ENCODE measurements at places on chromosomes 2 and 18.

- no peak for DNase-seq
Measured at GRCh38 chr2:30639836-30640235, 167.4 kb downstream of the CAPN13 start.

GRCh38 chr2:221372907-221373306 is 199.2 kb downstream of the EPHA4 start:
- no peak for DNase-seq

DNA sequence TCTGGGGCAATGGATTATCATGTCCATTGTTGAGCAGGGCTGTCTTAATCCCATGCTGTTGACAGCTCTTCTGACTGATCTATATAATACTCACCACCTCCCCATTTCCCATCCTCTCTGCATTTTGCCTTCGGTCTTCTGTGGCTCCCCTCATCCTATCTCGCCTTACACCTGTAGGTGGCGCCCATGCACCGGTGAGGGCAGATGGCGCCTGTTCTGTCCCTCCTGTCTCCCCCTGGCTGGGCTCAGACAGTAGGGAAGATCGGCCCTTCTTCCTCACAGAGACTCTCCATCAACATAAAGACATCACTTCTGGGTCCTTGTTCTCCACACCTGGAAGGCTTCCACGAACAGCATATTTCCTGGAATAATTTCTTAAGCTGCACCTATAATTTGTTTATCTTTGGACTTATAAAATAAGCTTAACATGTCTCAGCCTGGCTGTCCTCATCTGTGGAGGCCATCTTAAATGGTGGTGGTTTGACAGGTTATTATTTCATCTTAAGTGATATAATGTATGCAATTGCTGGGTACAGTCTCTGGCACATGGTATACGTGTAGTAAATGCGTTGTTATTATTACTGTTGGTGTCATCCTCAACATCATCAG is 10.9 kb upstream of the CDH20 start:
- no peak for DNase-seq

- DNase-seq = no peak
Measured at GRCh38 chr2:121697108-121697631, 39.5 kb downstream of the NIFK start.

Measured in stimulated activated naive CD4-positive, alpha-beta T cell treated with Interleukin-2 at 50 U/mL for 16 hours (primary cell).